ENCODE measurements at places on chromosomes 13 and 19.

DNA sequence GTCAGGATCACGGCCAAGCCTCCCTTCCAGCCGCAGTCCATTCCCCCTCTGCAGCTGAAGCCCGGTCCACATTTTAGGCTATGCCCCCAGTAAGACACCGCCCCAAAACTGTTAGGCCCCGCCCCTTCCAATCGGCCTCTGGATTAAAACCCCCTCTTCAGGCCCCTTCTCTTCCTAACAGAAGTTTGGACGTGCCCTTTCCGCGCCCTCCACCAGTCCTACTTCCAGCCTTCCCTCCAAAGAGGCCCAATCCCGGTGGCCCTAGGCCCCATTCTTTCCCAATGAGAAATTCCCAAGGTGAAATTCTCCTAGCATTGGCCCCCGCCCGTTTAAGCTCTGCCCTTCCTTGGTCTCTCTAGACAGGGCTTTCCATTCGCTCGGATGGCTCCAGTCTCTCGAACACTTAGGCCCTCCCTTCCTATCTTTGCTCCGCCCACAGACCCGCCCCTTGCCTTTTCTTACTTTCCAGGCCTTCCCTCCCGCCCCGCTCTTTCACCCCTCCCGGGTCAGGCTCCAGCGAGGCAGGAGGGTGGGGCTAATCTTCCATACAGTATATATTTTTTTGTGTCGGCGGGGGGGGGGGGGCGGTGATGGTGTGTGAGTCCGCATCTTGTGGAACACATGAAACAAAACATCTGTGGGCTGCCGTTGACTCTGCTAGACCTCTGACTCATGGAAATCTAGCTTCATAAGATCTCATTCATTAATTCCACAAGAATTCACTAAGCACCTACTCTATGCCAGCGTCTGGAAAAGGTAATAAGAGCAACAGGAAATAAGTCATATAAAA, 13.6 kb downstream of the LTBP4 start:
- peak; percentile 58 for DNase-seq

GRCh38 chr19:4988770-4989251, 19.9 kb downstream of the KDM4B start:
- no peak for DNase-seq

GRCh38 chr19:18290302-18291018, 9.0 kb upstream of the JUND start:
- DNase-seq = peak; percentile 98

DNA sequence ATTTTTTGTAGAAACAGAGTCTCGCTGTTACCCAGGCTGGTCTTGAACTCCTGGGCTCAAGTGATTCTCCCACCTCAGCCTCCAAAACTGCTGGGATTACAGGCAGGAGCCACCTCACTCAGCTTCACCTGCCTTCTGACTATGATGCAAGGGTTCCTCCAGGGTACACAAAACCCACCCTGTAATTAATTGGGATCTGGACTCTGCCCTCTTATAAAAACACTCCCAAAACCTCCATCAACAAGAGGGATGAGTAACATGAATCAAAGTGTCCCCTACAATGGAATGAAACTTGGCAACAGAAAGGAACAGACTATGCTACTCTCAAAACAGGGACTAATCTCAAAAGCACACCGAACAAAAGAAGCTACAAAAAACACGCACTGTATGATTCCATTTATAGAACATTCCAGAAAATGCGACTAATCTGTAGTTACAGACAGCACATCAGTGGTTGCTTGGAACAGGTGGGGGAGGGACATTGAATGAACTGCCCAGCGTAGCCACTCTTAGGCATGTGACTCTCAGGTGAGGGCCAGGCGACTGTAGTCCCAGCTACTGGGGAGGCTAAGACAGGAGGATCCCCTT, 3.2 kb upstream of the PRR36 start:
- no peak for DNase-seq

DNA sequence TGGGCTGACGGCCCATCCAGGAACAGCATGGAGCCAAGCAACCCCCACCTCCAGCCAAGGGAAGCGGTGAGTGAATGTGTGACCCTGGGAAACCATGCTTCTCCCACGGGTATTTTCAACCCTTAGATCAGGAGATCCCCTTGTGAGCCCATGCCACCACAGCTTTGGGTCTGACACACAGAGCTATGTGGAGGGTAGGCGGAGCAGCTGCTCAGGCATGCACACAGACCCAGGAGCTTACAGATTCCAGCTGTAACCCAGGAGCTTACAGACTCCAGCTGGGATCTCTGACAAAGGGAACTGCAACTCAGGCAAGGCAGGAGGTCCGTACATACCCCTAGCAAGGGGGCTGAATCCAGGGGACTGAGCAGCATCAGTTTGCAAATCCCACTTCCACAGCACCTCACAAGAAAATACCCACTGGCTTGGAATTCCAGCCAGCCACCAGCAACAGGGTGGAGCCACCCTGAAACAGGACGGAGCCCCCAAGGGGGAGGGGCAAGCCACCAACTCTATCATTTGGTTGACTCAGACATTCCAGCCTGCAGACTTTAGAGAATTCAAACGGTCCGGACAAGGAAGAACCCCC, 40.8 kb upstream of the RFXAP start:
- DNase-seq = no peak

DNA sequence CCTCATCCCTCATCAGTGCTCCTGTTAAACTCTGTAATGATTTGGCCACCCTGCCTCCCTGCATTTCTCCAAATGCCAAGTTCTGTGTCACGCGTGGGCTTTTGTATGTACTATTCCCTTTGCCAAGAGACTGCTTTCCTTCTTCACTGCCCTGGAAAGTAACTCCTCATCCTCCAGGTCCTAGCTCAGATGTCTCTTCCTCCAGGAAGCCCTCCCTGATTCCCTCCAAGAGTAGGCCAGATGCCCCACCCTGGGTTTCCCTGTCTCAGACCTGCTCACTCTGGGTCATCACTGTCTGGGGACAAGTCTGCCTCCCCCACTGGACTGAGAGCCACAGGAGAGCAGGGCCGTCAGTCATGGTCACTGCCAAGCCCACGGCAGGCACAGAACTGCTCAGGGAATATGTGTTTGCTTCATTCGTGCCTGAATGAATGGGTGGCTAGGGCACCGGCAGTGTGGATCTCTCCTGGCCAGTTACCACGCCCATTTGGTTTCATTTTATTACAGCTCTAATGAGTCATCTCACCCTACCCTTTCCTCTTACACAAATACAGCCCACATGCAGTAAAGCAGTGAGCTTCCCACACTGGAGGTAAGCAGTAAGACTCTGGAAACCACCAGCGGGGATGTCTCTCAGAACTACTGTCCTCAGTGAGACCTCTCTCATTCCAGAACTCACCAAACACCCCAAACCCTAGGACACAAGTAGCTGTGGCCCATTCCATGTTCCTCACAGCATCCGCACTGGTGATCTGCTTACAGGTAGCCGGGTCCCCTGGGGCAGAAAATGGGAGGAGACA, 12.1 kb upstream of the GPR4 start:
- peak; percentile 18 for DNase-seq

All from stimulated activated naive B cell treated with anti-CD40 and anti-IgM and Interleukin-4, amounts not matched to agents 10 μg/mL and 1 μg/mL and 100 μg/mL, for 72 hours (primary cell).